EL (cell line): ENCODE measurements at places on chromosomes 12 and 14.

- DNase-seq, result no peak
Measured at GRCh38 chr12:3302401-3303041, 188.5 kb upstream of the PRMT8 start.

DNA sequence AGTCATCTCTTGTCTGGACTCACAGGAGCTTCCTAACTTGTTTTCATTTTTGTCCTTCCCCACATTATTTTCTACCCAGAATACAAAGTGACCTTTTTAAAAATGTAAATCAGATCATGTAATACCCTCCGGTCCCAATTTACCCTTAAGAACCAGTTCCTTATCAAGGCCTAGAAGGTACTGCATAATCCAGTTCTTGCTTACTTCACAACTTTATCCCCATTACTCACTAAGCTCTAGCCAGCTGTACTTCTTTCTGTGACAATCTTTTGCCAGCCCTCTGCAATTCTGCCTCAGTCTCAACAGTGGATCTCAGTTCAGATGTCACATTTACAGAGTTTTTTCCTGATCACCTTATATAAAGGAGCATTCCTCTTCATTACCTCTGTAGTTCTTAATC is 11.6 kb downstream of the RAP1B start:
- no peak for DNase-seq

GRCh38 chr14:98957211-98958047 is 314.6 kb downstream of the BCL11B start:
- no peak for DNase-seq

GRCh38 chr14:52551696-52552062 is 626 bp downstream of the TXNDC16 start:
- peak; percentile 43 for DNase-seq

- no peak for DNase-seq
Measured at GRCh38 chr14:94021416-94022157, 4.6 kb upstream of the OTUB2 start.

DNA sequence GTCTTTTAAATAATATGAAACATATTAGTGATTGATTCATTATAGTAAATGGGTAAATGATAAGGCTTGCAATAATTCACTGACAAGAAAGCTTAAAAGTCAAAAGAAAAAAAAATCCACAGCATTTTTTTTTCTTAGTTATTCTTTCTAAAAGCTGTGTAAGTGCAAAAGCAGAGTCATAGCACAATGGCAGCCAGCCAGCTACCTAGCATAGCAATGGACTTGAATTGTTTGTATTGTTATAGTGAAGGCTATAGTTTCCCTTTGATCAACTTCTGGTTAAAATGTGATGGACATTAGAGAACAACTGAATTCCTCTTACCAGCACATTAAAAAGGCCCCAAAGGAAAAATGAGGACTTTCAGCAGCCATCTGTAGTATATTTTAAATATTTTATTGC is 232.1 kb downstream of the NAV3 start:
- DNase-seq, result peak; percentile 62

- peak; percentile 13 for DNase-seq
Measured at GRCh38 chr14:91250912-91251311, 6.4 kb upstream of the GPR68 start.

- DNase-seq, result no peak
Measured at GRCh38 chr14:86310148-86310547, 780.2 kb downstream of the FLRT2 start.

DNA sequence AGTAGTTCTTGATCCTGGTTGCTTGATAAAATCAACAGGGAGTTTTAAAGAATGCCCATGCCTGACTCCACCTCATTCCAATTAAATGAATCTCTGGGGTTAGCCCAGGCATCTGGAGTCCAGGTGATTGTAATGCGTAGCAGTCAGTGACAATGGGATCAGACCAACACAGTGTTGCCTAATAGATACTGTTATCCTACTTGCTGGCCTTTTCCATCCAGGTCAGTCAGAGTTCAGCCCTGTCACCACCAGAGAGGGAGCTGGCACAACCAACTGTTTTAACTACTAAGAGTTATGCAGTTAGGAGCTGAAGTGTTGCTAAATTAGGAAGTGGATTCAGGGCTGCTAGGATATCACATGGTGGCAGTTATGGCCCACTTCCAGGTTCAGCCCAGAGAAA is 107.1 kb downstream of the GPR135 start:
- DNase-seq, result peak; percentile 84

- DNase-seq, result no peak
Measured at GRCh38 chr14:28307506-28307905, 459.1 kb upstream of the FOXG1 start.

DNA sequence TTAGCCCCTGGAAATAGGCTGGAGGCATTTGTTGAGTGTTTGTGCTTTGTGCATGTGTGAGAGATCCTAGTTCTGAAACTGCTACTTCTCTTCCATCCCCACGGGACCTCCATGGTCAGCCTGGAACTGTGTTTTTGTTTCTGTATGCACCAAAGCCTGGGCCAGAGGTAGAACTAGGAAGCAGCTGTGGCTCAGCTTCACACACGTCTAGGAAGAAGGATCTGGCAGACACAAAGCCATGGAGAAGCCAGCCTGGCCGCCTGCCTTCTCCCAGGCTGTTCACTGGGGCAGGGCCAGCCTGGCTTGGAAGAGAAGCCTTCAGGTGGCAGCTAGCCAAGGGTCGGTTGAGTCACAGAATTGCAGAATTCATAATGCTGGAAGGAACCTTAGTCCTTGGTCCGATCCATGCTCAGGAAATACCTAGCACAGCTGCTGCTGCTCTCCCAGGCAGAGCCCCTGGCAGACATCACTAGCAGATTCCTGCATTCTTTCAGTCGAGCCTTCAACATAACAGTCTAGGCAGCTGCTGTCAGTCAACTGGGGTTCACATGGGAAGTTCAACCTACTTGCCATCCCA is 27.0 kb downstream of the RIN3 start:
- DNase-seq, result peak; percentile 99
